Astrocyte (in vitro differentiated cells and primary cell): ENCODE measurements at places on chromosomes 7 and 10. TPM values are rescaled to one million over a fixed set of nuclear protein-coding genes. Genes with fewer than 3 reads are reported as not detected.

MSMB gene
- total RNA-seq, result not detected in 2 replicates

NEURL1 gene
- 1.4 and 1.5 TPM in 2 replicates for total RNA-seq

- no peak for DNase-seq
These were observed 100.0 kb upstream of the TRIM24 start for GRCh38 chr7:138359870-138360559.

DNA sequence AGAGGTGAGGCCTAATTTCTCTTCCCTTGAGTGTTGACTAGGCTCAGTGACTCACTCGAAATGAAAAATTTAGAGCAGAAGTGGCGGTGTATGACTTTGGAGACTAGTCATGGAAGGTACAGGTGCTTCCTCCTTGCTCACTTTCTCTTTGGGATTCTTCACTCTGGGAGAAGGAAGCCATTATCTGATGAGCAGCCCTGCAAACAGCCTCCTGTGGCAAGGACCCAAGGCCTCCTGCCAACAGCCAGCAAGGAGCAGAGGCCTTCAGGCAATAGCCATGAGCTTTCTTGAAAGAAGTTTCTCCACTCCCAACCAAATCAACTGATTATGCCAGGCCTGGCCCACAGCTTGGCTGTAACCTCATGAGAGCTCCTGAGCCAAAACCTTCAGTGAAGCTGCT, 369.6 kb upstream of the VWC2 start:
- no peak for DNase-seq

DNA sequence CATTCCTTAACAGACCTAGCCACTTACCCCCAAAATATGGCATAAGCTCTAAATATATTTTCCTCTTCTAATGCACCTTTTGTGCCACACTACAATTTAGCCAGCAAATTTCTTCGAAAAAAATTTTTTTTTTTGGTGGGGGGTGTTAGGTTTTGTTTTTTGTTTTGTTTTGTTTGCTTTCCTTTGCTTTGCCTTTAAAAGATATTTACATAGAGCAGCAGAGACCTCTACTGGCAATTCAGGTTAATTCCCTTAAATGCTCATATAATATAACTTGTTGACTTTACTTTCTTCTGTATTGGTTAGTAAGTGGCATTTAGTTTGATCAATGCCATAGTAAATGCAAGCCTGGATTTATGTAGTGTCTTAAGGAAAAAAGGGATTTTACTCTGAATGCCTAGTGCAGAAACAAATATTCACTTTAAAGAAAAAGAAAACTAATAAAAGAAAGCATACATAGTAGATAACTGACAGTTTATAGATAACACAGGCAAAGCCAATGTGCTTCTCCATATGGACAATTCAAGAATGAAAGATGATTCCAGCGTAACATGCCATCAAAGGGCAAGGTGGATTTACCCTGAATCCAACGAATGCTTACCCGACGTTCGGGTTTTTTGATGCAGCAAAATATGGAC, 1250.6 kb downstream of the GATA3 start:
- no peak for DNase-seq

GRCh38 chr10:556971-557637, 132.4 kb downstream of the DIP2C start:
- no peak for DNase-seq

- DNase-seq, result no peak
These were observed 71.5 kb upstream of the PPP2R2D start for GRCh38 chr10:131829156-131829930.

DNA sequence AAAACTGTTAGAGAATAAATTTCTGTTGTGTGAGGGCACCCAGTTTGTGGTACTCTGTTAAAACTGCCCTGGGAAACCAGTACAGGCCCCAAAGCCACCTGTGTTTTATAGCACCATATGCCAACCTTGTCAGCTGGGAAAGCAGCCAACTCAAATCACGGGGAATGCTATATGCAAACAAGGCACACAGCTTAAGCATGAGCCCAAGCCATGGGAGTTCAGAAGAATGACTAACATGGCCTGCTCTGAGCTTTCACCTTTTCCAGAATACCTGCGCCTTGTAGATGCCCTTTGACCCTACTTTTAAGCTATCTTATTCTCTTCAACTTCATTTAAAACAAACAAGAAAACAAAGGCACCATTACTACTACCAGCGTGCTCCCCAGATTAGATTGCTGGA, 5.5 kb upstream of the SLC25A13 start:
- DNase-seq, result no peak

- no peak for DNase-seq
These were observed 32.9 kb downstream of the SVOPL start for GRCh38 chr7:138668229-138668596.
